ENCODE measurements at places on chromosomes 6 and 20. TPM values are rescaled to one million over a fixed set of nuclear protein-coding genes. Genes with fewer than 3 reads are reported as not detected.

DNA sequence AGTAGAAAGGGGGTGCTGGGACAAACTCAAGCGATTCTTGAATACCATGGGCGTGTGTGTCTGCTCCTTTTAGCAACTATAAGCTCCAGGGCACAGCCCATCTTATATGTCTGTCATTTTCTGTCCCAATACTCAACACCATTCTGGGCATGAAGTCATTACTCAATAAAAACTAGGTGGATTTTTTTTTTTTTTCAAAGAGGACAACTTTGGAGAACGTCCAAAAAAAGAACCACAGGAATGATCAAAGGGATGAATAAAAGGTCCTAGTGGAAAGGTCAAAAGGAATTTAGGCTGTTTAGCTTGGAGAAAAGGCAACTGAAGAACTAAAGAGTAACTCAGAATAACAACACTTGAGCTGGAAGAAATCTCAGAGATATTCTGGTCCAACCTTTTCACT lies 24.4 kb downstream of the UQCC1 start:
- no peak overlapping the region for H3K4me3 ChIP-seq
- DNase-seq = no peak
- no peaks in the 10 kb centered on the region for H3K36me3 ChIP-seq
- no peaks in the 10 kb centered on the region for H3K27me3 ChIP-seq
- H3K27ac ChIP-seq = no peak overlapping the region
- no peaks in the 10 kb centered on the region for H3K4me1 ChIP-seq

GRCh38 chr6:42417641-42418112 lies 34.0 kb downstream of the TRERF1 start:
- H3K27ac ChIP-seq = no peak overlapping the region
- H3K27me3 ChIP-seq = no peaks in the 10 kb centered on the region
- DNase-seq = no peak
- no peaks in the 10 kb centered on the region for H3K36me3 ChIP-seq

GRCh38 chr6:81838724-81839426 lies 86.4 kb upstream of the TENT5A start:
- H3K36me3 ChIP-seq = no peaks in the 10 kb centered on the region
- no peaks in the 10 kb centered on the region for H3K4me1 ChIP-seq
- H3K4me3 ChIP-seq = no peak overlapping the region

GRCh38 chr20:48642105-48642880 lies 185.5 kb downstream of the PREX1 start:
- H3K4me3 ChIP-seq = no peak overlapping the region
- no peak overlapping the region for H3K27ac ChIP-seq
- DNase-seq = no peak
- no peaks in the 10 kb centered on the region for H3K4me1 ChIP-seq

DNA sequence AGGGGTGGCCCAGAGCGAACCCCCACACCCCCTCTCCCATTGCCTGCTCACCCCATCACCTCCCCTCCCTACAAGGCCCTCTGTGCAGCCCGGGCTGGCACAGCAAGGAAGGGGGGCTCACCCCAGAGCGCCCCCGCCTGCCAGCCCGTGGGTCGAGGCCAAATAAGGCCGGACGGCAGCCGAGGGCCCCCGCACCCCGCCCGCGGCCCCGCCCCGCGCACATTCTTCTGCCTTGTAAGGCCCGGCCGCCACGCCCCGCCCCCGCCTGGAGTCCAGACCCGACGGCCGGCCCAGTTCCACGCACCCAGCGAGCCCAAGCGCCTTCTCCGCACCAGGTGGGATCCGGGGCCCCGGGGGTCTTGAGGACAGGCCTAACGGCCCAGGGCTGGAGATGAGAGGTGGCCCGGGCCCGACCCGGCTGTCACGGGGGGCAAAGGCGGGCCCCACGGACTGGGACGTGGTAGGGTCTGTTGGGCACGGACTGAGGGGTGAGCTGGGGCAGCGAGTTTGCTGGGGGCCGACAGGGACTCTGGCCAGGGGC lies at the start of gene MYL9:
Gene MYL9 (plus strand): TSS at position 293 of the 541 bp plus-strand sequence. CDS start 3,366 bp downstream, outside the sequence.
- peak; percentile 91 for DNase-seq
- no peaks in the 10 kb centered on the region for H3K36me3 ChIP-seq
- H3K4me3 ChIP-seq = peak within 1 kb of the TSS; percentile 82
- H3K4me1 ChIP-seq = no peaks in the 10 kb centered on the region
- no peaks in the 10 kb centered on the region for H3K27me3 ChIP-seq

DNA sequence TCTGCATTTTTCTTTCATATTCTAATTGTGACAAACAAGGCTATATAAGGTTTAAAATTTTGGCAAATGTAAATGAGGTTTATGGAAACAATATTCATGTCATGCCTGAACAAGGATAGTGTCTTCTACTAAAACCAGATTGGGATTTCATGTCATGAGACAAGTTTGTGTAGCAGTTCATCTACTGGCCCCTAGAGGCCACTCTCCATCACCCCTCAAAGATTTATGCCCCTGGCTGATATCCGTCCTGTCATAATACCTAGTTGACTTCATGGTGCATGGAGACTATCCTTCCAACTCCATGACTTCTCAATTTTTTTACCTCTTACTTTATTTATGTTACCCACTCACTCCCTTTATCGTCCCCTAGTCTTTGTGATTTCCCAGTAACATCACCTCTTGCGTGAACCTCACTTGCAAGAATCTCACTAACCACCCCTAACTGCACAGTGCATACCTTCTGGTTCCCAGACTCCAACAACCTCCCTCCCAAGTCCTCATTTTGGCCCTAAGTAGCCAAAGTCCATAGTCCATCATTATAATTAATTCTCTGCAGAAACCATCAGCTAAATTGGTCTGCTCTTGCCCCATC lies 179.8 kb downstream of the TASP1 start:
- no peak overlapping the region for H3K27ac ChIP-seq
- no peaks in the 10 kb centered on the region for H3K27me3 ChIP-seq
- H3K36me3 ChIP-seq = no peaks in the 10 kb centered on the region
- DNase-seq = peak; percentile 13
- no peak overlapping the region for H3K4me3 ChIP-seq

C2 gene
- total RNA-seq = 6.3 TPM

DNA sequence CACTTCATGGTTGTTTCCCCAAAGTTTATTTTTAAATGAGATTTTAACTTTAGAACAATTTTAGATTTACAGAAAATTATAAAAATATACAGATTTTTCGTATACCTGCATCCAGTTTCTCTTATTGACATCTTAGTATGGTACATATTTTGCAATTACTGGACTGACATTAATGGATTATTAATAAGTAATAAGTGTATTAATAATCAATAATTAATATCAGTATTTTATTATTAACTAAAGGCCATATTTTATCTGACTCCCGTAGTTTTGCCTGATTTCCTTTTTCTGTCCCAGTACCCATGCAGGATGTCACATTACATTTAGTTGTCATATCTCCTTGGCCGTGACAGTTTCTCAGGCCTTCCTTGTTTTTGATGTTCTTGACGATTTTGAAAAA lies 307.0 kb downstream of the C6orf118 start:
- H3K4me3 ChIP-seq = no peak overlapping the region
- H3K27ac ChIP-seq = no peak overlapping the region
- H3K4me1 ChIP-seq = no peaks in the 10 kb centered on the region
- DNase-seq = no peak

NOX3 gene
- not detected for total RNA-seq

- H3K27ac ChIP-seq = no peak overlapping the region
- H3K27me3 ChIP-seq = no peaks in the 10 kb centered on the region
Measured at GRCh38 chr6:159860482-159860881, 30.3 kb upstream of the MAS1 start.

TSBP1 gene
- total RNA-seq = not detected

PDCD2 gene
- total RNA-seq = 61.2 TPM

- no peaks in the 10 kb centered on the region for H3K27me3 ChIP-seq
- H3K27ac ChIP-seq = peak overlapping the region; percentile 89
- no peaks in the 10 kb centered on the region for H3K36me3 ChIP-seq
- H3K4me1 ChIP-seq = no peaks in the 10 kb centered on the region
- no peak for DNase-seq
Measured at GRCh38 chr6:34695729-34696188, 808 bp downstream of the ILRUN start.

DHX35 gene
- total RNA-seq = 24.0 TPM

- H3K27me3 ChIP-seq = no peaks in the 10 kb centered on the region
- H3K36me3 ChIP-seq = peaks cover 34% of the 10 kb centered on the region
- peak; percentile 12 for DNase-seq
- H3K27ac ChIP-seq = peak overlapping the region; percentile 98
Measured at GRCh38 chr6:159762681-159763293, 942 bp downstream of the ACAT2 start.

Data from tibial nerve (tissue), 4 donors.